ENCODE measurements at places on chromosomes 4 and X.

- H3K4me1 ChIP-seq: no peaks in the 10 kb centered on the region
- no peak overlapping the region for H3K4me3 ChIP-seq
- no peak for DNase-seq
- no peaks in the 10 kb centered on the region for H3K27me3 ChIP-seq
Measured at GRCh38 chr4:138647433-138647832, 368.1 kb upstream of the NOCT start.

DNA sequence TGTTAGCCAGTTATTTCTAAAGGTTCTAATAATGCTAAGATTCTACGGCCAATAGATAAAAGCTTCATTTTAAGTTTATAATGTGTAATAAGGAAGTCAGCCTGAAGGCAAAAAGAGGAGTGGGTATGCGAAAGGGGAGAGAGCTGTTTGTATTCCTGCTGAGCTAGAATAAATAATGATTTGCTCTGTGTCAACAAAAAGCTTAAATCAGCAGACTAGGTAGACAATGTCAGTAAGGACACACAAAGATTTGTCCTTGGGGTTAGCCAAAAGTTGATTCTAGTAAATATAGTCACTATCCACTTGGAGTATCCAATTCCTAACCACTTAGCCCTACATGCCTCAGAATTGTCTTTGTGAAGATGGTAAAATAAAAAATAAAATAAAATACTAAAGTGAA is 90.3 kb upstream of the GRIA3 start:
- DNase-seq: no peak
- H3K27ac ChIP-seq: no peak overlapping the region
- no peaks in the 10 kb centered on the region for H3K36me3 ChIP-seq
- H3K4me1 ChIP-seq: no peaks in the 10 kb centered on the region
- no peaks in the 10 kb centered on the region for H3K27me3 ChIP-seq

- no peak for DNase-seq
- H3K4me1 ChIP-seq: peaks cover 3% of the 10 kb centered on the region
- H3K27me3 ChIP-seq: no peaks in the 10 kb centered on the region
Measured at GRCh38 chr4:20311856-20312255, 60.2 kb downstream of the SLIT2 start.

GRCh38 chrX:39736216-39737211 is 361.2 kb downstream of the BCOR start:
- peaks cover 4% of the 10 kb centered on the region for H3K4me1 ChIP-seq
- no peaks in the 10 kb centered on the region for H3K27me3 ChIP-seq
- DNase-seq: peak; percentile 91
- H3K36me3 ChIP-seq: no peaks in the 10 kb centered on the region
- H3K27ac ChIP-seq: peak overlapping the region; percentile 85

GRCh38 chr4:182904211-182904761 is 12.9 kb downstream of the DCTD start:
- H3K4me3 ChIP-seq: no peak overlapping the region
- H3K4me1 ChIP-seq: peaks cover 8% of the 10 kb centered on the region
- no peaks in the 10 kb centered on the region for H3K36me3 ChIP-seq
- peak; percentile 53 for DNase-seq
- no peaks in the 10 kb centered on the region for H3K27me3 ChIP-seq
- H3K27ac ChIP-seq: peak overlapping the region; percentile 38

DNA sequence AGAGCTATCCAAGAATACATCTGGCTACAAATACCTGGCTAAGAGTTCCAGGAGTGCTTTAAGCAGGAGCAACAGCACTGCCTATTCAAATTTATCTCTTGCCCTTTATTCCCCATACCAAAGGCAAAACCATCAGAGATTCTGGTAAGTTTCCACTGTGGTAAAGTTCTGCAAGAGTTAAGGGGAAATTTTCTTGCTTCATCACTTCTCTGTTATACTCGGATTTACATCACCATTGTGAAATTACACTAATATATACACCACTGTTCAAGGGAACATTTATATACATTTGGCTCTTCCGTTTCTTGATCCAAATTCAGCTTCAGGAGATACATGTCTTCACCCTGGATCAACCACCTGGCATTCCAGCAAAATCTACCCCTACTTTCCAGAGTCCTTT is 70.8 kb upstream of the PTPN13 start:
- H3K4me1 ChIP-seq: no peaks in the 10 kb centered on the region
- H3K4me3 ChIP-seq: no peak overlapping the region
- no peak for DNase-seq

GRCh38 chr4:734951-735350 is 29.3 kb downstream of the PCGF3 start:
- no peaks in the 10 kb centered on the region for H3K27me3 ChIP-seq
- no peaks in the 10 kb centered on the region for H3K4me1 ChIP-seq
- no peak overlapping the region for H3K4me3 ChIP-seq
- no peak for DNase-seq
- no peaks in the 10 kb centered on the region for H3K36me3 ChIP-seq

DNA sequence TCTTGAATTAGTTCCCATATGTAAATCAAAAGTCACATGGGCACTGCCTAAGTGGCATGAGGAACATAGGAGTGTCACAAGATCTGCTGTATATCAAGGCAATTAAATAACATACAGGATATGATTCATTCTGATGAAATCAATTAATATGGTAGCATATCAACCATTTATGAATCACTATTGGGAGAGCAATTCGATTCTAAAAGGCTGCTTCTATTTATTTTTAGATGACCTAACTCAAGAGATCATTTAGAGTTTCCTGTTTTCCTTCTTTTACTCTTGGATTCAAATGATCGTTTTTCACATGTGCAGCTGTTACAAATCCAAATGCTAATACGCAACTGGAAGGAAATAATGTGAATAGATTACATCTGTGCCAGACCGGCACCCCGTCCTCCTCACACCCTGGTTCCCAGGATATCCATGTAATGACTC is 81.9 kb downstream of the HCCS start:
- no peaks in the 10 kb centered on the region for H3K4me1 ChIP-seq
- no peak overlapping the region for H3K4me3 ChIP-seq
- no peak for DNase-seq
- H3K27me3 ChIP-seq: peaks cover 4% of the 10 kb centered on the region
- no peak overlapping the region for H3K27ac ChIP-seq
- H3K36me3 ChIP-seq: no peaks in the 10 kb centered on the region

GRCh38 chr4:53128231-53128630 is 237.6 kb downstream of the SCFD2 start:
- H3K27me3 ChIP-seq: no peaks in the 10 kb centered on the region
- H3K27ac ChIP-seq: no peak overlapping the region
- H3K36me3 ChIP-seq: no peaks in the 10 kb centered on the region

DNA sequence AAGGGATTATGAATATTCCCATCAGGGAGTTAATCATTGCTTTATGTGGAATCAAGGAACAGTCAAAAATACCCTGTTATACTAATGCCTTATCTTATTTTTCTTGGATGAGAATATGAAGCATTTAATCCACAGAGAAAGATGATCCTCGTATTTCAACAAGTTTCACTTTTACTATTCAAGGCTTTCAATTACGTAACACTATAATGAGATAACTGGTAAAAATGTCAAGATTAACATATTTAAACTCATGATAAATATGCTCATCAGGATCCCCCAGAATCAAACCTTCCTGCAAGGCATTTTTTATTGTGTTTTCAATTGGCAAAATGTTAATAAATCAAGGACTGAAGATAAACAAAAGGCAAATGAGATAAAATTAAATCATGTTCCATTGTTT is 5.1 kb downstream of the ZXDA start:
- H3K4me1 ChIP-seq: peaks cover 36% of the 10 kb centered on the region
- H3K27me3 ChIP-seq: no peaks in the 10 kb centered on the region
- no peak overlapping the region for H3K27ac ChIP-seq
- H3K4me3 ChIP-seq: no peak overlapping the region

All from adrenal gland (tissue), 19 donors.